ENCODE measurements at places on chromosomes 5 and 9. TPM values are rescaled to one million over a fixed set of nuclear protein-coding genes. Genes with fewer than 3 reads are reported as not detected.
A peak's percentile ranks its signal among the peaks of the same experiment; 100 is the strongest.

The TOR4A gene
- 7.9 TPM for total RNA-seq

The PDE8B gene
- not detected for total RNA-seq

The EXOC3 gene
- 79.6 TPM for total RNA-seq

The UGCG gene
- 111 TPM for total RNA-seq

The NMUR2 gene
- not detected for total RNA-seq

The MEF2C gene
- 359 TPM for total RNA-seq

The SPATA31A7 gene
- total RNA-seq, result not detected

The SMIM33 gene
- not detected for total RNA-seq

The ZNF484 gene
- total RNA-seq, result 14.0 TPM

The TMEM215 gene
- total RNA-seq, result not detected

The F2R gene
- total RNA-seq, result 0.20 TPM

The AGXT2 gene
- total RNA-seq, result not detected

DNA sequence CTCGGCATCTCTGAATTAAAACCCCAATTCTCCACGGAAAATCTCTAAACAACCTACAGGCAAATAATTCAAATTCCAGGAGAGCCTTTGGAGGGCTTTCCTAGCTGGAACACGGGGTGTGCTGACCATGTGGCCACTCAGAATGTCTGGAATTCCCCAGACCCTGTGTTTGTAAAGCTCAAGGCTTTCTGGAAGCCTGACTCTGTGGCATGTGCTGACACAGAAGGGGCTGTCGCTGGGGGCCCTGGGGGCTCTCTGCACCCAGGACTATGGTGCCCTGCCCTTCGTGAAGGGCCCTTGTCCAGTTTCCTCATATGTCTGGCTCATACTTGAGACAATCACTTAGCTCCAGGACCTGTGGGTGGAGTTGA is 29.0 kb upstream of the BOD1 start:
- no peak for DNase-seq

GRCh38 chr9:77983320-77983662 is 48.3 kb downstream of the GNAQ start:
- DNase-seq, result no peak

DNA sequence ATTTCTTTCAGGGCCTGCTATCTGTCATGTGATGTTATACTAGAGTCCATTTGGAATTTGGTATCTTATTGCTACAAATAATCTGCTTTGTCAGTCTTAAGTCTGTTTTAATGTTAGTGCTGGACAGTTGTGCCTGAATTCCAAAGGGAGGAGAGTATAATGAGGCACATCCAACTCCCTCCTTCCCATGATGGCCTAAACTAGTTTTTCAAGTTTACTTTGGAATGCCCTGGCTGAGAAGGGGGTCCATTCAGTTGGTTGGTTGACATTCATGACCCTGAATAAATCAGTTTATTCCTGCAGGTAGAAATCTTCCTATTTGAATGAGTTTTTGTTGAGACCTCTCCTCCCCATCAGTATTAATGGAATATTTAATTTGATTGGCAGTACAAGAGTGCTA is 9.4 kb upstream of the LRRTM2 start:
- DNase-seq, result no peak

DNA sequence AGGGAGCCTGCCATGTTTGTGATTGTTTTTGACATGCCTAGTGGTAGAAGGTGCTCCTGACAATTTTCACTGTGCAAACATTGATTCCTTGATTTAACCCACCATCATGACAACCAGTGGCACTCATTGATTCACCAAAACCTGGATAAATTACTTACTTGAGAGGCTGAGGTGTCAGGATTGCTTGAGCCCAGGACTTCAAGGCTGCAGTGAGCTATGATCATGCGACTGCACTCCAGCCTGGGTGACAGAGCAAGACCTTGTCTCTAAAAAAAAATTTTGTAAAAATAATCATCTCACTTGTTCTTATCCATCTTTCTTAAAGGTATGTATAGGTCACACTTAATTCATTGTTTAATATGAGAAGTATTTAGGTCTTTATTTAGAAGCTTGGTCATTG is 401.3 kb downstream of the ARRDC3 start:
- no peak for DNase-seq

GRCh38 chr9:125444956-125445506 is 183.4 kb downstream of the GAPVD1 start:
- no peak for DNase-seq

DNA sequence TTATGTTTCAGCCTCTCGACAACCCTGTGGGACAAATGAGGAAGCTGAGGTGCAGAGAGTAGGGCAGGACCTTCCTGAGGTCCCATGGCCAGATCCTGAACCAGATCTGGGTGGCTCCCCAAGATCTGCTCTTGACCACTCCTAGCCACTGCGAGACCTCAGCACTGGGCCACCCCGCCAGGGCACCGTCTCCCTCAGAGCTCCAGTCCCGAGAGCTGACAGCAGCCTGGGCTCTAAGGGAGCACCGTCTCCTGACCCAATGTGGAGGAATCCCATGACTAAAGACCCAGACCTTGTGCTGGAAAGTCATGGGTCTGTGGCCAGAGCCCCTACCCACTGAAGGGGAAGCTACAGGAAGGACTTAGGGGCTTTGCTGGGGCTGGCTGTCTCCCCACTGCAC is 4.5 kb upstream of the LMX1B start:
- DNase-seq, result no peak

DNA sequence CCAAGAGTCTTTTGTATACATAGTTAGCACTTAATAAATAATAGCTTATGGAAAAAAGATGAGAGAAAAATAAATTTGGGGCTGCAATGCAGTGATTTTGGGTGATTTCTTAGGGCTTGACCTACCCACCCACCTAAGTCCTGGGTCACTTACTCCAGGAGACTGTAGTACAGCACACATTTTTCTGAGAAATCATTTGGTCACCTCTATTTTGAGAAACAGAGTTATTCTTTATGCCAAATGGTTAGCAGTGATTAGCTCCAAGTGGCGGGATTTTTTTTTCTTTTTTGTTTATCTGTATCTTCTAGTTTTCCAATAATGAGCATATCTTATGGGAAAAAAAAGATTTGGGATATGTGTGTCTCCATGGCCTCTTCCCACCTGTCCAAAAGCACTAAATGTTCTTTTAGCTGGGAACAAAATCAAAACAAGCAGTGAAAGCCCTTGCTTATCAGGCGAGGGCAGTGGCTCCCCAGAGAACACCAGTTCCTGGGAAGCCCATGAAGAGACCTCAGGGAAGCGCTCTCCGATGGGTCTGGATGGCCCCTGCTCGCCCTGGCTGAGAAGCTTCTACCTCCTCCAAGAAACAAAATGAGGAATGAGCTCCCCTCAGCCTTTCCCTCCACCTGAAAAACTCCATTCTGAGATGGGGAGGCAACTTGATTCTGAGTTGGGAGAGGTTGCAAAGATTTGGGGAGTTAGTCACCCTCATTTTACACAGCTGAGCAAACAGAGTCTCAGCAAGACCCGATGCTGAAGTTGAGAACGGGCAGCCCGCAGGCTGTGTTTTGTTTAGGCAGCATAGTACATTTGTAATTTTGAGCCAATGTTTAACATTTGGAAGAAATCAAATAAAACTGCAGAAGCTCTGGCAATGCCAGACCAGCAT is 69.9 kb downstream of the CYFIP2 start:
- no peak for DNase-seq

DNA sequence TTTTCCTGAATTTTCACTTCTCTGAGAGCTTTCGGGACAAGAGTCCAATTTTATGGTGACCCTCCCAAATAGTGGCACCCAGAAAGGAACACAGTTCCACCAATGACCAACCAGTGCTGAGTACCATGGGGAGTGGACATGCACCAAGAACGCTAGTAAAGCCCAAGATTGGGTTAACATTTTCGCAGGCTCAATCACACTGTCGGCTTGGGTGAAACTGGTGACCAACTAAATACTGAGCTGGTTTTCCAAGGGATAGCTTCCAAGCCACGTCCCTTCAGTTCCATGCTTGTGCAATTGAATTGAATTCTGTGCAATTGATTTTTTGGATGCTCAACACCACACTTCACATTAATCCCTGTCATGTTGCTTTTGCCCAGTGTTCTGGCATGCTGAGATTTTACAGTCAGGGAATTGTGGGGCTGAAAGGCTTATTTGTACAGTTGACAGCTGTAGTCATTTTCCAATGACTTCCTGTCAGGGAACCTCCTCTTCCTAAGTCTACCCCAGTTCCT is 37.6 kb upstream of the TRMT10B start:
- DNase-seq, result no peak

DNA sequence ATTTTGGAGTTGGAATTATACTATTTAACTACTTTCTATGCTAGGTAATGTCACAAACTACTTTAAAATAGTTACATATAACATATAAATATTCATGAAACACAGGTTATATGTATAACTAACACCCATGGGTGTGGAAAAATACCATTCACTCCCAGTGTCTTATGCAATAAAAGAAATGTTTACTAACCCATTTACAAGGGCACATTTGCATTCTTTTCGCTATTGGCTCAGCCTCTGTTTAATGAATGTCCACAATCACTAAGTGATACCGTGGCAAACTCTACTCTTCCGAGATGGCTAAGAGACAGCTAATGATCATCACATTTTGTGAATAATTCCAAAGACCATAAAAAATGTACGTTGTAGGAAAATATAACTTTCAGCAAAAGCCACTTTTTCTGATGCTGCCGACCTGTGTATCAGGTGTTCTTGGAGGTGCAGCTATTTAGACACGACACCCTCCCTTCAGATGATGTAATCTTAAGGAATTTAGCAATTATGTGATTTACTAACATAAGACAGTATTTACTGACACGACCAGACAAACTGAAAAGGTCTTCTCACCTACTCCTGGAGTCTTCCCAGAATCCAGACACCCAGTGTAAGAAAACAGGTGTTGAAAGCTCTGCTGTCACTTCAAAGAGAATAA is 121.7 kb upstream of the FAM120A start:
- DNase-seq, result no peak

- DNase-seq, result no peak
Observed at GRCh38 chr9:112750764-112751055, 150 bp downstream of the SNX30 start.

GRCh38 chr5:124056991-124057723 is 545.2 kb downstream of the CSNK1G3 start:
- peak; percentile 59 for DNase-seq

GRCh38 chr5:97838214-97838613 is 655.2 kb upstream of the RIOK2 start:
- no peak for DNase-seq

DNA sequence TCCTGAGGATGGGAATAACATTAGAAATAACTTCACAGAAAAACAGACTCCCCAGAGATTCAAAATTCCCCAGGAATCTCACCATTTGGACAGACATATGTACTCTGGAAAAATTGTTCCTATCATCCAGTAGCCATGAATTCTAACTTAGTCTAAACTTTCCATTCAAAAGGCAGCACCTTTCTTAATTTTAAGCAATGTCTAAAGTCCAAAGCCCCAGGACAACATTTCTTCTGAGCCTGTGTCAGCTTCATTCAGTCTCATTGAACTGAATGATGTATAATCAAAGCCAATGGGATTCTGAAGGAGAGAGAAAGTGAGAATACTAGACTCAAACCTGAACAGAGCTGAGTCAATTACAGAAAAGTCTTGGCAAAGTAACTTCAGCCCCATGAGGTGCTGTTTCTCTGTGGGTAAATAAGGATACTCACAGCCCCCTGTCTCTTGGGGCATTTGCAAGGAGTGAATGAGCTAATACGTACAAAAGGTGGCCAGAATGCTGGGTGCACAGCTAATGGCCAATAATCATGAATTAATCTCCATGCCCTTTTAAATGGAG is 140.6 kb downstream of the SEMA5A start:
- DNase-seq, result no peak

GRCh38 chr9:97276310-97276852 is 31.1 kb upstream of the CCDC180 start:
- no peak for DNase-seq

DNA sequence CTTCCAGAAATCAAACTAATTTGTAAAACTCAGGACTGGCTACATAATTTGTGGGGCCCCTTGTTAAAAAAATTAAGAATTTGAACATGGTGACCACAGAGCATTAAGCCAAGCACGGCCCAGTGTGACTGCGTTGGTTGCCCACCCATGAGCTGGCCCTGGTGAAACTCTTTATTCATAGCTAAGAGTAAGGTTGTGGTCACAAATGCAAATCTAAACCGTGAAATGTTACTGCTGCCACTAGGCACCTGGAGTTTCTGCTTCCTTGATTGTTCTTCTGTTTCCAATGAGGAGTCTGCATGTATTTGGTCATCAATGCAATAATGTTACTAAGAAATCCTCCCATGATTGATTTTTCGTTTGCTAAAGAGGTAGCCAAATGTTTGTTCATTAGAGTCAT is 4.2 kb downstream of the GCNT1 start:
- no peak for DNase-seq

GRCh38 chr5:116507051-116507537 is 67.5 kb downstream of the SEMA6A start:
- DNase-seq, result no peak

DNA sequence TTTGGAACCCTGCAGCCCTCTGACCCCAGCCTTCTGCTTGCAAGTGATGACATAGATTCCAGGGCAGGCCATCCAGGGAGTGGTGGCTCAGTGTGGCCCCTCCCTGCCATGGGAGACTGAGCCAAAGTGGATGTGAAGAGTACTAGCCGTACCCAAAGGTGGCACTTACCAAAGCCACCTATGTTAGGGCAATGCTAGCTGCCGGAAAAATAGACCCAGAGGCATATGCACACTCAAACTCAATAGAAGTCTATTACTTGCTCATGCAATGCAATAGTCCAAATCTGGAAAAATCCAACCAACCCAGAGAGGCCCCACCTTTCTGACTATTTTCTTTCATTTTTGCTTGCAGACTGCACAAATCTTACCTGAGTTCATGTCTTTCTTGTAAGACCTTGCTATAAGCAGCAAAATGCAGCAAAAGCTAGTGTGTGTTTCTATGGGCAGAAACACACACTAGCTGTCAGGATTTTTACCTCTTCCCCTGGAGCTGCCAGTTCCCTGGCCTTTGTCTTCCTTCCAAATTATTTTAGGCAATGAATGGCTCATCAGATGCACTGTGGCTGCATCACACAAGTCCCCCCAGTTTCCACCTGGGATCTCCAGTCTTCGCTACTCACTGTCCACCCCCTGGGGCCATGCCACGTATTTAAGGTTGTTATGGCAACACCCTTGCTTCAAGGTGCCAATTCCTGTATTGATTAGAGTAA is 74.0 kb downstream of the HRH2 start:
- DNase-seq, result no peak

- no peak for DNase-seq
Observed at GRCh38 chr9:15401266-15401665, 21.4 kb upstream of the SNAPC3 start.

DNA sequence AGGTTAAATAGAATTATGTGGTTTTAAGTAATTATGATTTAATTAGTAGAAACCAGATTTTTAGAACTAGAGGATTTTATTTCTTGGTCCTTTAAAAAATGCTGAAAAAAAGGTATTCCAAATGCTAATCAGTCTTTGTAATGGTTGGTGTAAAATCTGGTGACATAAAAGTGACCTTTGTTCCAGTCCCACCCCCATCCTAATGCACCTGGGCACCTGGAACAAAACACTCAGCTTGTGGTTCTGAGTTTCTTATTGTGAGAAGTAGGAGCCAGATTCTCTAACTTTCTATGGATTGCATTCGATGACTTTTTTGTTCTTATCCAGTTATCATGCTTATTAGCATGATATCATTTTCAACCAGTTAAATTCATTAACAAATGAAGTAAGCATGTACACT is 115.1 kb upstream of the CTNND2 start:
- no peak for DNase-seq
